Gastrocnemius medialis (tissue), 4 donors: ENCODE measurements at places on chromosomes 7 and 10. TPM values are rescaled to one million over a fixed set of nuclear protein-coding genes. Genes with fewer than 3 reads are reported as not detected.
A peak's percentile ranks its signal among the peaks of the same experiment; 100 is the strongest.

DNA sequence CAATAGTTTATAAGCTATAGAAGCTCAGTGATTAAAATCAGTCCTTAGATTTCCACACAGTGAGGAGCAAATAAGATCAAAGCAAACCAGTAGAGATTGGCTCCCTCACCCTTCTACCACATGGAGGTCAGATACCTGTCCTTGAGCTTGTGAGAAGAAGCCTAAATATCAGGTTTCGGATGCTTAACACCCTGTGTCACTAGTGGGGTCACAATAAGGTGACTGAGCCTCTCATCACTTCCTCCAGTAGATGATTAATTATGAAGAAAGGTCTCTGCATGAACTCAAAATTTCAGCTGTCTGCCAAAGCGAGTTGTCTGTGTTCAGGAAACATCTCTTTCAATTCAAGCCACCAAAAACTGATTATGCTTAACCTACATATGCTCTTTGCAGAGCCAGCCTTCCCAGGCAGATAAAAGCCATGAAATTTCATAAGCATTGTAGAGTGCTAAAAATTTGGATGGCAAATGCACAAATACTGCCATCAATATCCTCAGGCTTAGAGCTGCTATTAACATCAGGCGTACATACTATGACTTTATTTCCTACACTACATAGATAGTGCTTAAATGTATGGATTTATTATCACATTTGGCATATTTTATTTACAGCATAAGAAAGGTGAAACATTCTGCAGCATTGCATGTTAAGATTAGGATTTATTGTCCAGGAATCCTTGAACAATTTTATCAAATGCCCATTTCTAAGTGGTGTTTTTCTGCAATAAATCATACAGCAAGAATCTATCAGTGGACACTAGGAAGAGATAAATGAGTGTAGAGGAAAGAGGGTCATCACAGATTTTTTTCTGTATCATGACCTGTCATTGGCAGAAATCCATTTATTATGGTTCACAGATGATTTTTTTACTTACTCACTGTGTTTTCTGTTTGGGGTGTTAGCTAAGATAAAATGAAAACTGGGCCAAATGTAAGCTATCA, 285.1 kb upstream of the SP8 start:
- no peak for DNase-seq

DNA sequence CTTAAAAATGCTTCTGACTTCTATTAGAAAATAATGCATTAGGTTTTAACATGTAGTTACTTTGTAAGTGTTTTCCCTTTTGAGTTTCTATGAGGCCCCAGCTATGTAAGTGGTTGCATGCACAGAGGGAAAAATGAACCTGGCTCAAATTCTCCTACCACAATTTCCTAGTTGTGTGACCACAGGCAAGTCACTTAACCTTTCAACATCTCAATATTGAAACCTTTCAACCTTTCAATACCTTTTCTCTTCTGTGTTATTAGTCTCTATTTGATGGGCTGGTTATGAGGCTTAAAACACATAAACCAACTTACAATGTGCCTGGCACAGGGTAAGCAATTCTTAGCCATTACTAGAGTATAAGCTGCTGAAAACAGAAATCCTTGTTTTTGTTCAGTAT, 203.0 kb downstream of the KCND2 start:
- DNase-seq, result no peak

Gene ACHE
- 15.2 TPM for total RNA-seq

Gene WIPF3
- 9.8 TPM for total RNA-seq

- DNase-seq, result no peak
These were observed 65.1 kb downstream of the MGMT start for GRCh38 chr10:129531969-129532660.

Gene C1QL3
- not detected for total RNA-seq

DNA sequence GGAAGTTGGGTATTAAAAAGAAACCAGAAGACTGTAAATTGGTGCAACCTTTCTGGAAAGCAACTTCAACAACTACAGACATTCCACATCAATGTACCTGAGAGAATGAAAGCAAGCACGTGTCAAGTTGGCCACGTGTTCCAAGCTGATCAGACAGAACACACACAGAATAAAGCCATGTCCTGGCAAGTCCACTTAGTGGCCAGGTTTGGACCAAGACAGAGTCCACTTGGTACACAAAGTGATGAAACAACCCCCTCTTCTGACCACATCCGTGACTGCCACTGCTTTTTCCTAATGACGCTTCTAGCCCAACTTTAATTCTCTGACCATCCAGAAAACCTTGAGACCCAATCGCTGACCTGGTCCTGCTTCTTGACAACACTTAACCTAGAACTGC, 109.4 kb downstream of the ABLIM1 start:
- peak; percentile 36 for DNase-seq

GRCh38 chr7:1359051-1359400, 100.2 kb downstream of the MICALL2 start:
- DNase-seq, result no peak

- DNase-seq, result peak; percentile 46
These were observed 112.5 kb upstream of the RHEB start for GRCh38 chr7:151631953-151632749.

Gene C10orf62
- 0.55 TPM for total RNA-seq

DNA sequence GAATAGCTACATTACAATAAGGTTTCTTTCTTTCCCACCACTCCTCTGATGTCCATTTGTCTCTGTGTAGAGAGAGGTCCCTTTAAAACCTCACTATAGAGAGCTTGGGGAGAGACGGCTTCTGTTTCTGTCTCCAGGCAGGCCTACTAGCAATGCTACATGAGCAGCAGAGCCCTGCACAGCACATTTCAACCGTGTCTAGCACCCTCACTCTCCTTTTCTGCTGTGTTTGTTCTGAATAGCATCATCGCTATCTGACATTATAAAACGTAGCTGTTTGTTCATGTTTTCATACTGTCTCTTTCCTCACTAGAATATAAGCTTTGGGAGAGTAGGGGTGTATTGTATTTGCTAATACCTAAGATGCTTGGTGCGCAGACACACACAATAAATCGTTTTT, 487.8 kb upstream of the DPP6 start:
- DNase-seq, result no peak

DNA sequence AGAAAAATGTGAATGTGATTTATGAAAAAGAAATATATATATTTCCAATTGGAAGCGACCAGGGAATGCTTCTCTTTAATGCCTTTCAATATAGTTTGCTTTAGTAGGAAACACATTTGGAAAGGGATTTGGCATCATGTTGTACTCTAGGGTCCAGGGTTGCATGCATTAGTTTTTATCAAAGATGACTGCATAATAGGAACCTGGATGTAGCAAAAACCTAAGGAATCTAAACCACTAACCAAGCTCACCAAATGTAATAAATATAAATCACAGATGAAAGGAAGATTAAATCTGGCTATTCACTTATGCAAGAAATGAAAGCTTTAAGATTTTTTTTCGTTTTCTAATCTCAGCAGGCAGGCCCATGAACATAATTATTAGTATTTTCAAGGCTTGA, 120.0 kb downstream of the ATXN7L1 start:
- no peak for DNase-seq

GRCh38 chr10:28177944-28178637, 124.8 kb downstream of the MPP7 start:
- DNase-seq, result no peak

- no peak for DNase-seq
These were observed at the start of gene CARD11 for GRCh38 chr7:3043544-3044371. TSS of gene CARD11 (minus strand) at chr7:3043867. CDS start at chr7:2958506, 85,361 bp downstream.

Gene CALHM3
- total RNA-seq, result not detected

GRCh38 chr7:40133561-40134427, 628 bp downstream of the MPLKIP start:
- DNase-seq, result no peak

- DNase-seq, result no peak
These were observed 29.7 kb downstream of the IL15RA start for GRCh38 chr10:5947471-5948207.

DNA sequence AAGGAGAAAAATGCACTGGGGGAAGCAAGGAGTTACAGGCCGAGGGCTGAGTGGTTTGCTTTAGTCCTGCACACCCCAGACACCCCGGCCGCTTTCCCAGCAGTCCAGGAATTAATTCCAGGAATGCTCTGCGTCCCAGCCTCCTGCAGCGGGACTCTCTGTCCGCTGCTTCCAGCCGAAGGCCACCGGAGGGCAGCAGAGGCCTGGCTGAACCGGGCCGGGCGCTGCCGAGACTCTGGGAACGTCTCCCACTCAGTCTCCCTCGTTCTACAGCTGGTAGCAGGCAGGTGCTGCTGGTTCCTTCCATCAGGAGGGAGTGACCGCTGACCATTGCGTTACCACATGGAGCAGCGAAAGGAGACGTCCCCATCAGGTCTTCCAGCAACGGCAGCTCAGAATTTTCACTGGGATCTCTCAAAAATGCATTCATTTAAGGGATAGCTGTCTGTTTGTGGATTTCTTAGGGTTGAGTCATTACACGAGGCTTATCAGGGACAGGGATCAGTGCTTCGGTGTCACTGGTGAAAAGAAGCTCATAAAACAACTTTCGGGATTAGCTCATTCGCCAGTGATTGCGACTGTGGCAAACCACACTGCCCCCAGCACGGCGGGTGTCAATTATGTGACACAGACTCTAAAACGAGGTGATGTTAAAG, 24.9 kb upstream of the PITRM1 start:
- peak; percentile 73 for DNase-seq

- peak; percentile 14 for DNase-seq
These were observed 37.0 kb downstream of the RPA3 start for GRCh38 chr7:7681191-7681935.

Gene CALML3
- not detected for total RNA-seq

Gene H2BK1
- total RNA-seq, result not detected

- DNase-seq, result no peak
These were observed 41.9 kb downstream of the SEMA3C start for GRCh38 chr7:80876894-80877414.

Gene EN2
- total RNA-seq, result 0.31 TPM

Gene KEL
- total RNA-seq, result not detected

- DNase-seq, result no peak
These were observed 87.1 kb downstream of the ADAM22 start for GRCh38 chr7:88020953-88021665.

- peak; percentile 96 for DNase-seq
These were observed 50.4 kb upstream of the NKX6-2 start for GRCh38 chr10:132836248-132836831.

DNA sequence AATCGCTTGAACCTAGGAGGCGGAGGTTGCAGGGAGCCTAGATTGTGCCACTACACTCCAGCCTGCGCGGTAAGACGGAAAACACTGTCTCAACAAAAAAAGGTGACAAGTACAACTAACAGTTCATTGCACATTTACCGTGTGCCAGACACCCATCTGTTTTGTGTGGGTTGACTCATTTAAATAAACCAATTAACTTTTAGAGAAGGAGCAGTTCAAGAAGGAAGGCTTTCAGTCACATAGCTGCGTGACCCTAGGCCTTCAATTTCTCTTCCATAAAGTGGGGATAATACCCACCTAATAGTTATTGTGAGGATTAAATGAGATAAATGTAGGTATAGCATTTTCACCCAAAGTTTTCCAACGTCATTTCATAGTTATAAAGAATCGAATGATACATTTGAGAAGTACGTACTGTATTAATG, 52.3 kb upstream of the KDM7A start:
- no peak for DNase-seq

Gene DDX56
- total RNA-seq, result 73.2 TPM

Gene CFAP46
- 10.6 TPM for total RNA-seq

Gene TLL2
- not detected for total RNA-seq

- DNase-seq, result no peak
These were observed 67.9 kb downstream of the MTURN start for GRCh38 chr7:30202671-30203070.

Gene AKR1C8
- total RNA-seq, result not detected

Gene RSPH10B
- not detected for total RNA-seq

GRCh38 chr10:6145166-6145987, 56.5 kb downstream of the RBM17 start:
- no peak for DNase-seq

DNA sequence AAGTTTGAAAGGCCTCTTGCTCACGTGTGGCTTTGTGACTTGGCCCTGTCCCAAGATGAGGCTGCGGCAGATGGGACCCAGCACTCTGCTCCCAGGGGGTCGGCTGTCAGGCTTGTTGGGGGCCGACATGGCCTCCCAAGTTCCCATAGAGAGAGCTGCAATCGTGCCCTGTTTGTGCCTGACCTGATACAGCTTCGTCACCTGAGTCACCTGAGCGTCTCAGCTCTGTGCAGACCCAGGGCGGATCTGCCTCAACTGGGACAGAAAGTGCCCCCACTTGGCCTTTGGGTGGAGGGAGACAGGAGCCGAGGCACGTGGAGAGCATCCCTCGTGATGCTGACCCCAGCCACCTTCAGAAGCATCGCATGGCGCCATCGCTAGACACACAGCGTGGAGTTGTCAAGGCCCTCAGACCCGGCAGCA, 21.7 kb downstream of the PAPOLB start:
- DNase-seq, result no peak

Gene CYP3A5
- total RNA-seq, result 9.2 TPM

Gene MOGAT3
- total RNA-seq, result not detected

DNA sequence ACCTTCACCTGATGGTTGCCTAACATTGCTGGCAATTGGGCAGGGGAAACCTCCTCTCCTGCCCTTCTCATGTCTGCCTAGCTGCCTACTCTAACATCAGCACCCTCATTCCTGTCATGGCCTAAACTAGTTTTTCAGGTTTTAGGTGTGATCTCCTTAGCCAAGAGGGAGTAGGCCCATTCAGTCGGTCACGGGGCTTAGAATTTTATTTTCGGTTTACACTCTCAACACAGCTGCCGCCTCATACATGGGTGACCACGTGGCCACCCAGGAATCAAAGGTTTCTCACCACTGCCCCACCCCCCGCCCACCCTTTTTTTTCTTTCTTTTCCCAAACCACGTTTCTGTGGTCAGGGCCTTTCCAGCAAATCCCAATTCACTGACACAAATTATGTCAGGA, 97.2 kb downstream of the RALA start:
- no peak for DNase-seq

Gene CALHM2
- 14.7 TPM for total RNA-seq

Gene CYP26C1
- total RNA-seq, result not detected

Gene GSDME
- 5.2 TPM for total RNA-seq

GRCh38 chr10:23150091-23150490, 42.0 kb upstream of the PTF1A start:
- DNase-seq, result no peak

Gene CRPPA
- total RNA-seq, result 2.8 TPM

DNA sequence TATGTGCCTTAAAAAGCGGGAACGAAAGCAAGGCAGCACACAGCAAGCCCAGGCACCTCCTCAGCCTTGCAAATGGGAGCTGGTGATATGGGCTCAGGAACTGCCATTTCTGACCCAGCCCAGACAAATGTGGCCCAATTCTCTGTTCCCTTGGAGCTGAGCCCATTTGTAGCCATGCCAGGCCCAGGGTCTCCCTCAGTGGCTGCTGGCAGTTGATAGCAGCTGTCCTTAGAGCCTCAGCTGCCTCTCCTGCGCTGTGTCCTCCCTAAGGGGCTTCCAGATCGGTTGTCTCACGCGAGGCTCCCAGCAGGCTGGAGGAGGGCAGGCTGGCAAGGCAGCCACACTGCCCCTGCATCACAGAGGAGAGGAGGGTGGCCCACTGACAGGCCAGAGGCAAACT, 275.8 kb downstream of the KCNMA1 start:
- no peak for DNase-seq

GRCh38 chr7:128731184-128731583, 8.0 kb upstream of the CALU start:
- no peak for DNase-seq
